ENCODE measurements at places on chromosomes 2 and 18.

GRCh38 chr2:23656597-23656973 lies 270.3 kb downstream of the ATAD2B start:
- no peak for DNase-seq

GRCh38 chr18:79323471-79323870 lies 72.3 kb upstream of the NFATC1 start:
- no peak for DNase-seq

DNA sequence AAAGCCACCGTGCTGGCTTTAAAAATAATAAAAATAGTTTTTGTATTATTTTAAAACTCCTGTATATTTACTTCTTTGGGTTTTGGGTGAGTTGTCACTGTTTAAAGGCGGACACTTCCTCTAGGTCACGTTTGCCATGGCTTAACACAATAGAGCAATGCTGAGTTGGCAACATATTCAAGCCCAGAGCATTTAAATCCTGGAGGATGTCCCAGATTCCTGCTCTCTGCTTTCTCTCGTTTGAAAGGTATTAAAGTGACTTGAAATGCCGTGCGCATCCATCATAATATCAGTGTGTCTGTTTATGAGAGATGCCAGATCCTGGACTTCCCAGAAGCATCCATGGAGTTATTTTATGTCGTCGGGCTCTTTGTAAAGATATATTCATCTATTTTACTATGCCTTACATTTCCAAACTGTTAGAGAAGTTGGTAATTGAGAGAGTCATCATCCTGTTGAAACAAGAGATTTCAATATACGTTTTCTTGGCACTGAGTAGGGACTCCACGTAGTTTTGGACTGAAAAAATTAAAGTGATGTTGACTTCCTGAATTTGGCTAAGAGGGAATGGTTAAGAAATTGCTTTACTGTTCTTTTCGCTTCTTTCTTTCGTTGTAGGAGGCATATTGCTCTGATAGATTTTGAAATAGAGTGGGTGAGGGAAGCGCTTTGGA lies 150.6 kb downstream of the ZNF236 start:
- DNase-seq, result no peak

GRCh38 chr18:1383465-1383864 lies 478.8 kb downstream of the ADCYAP1 start:
- DNase-seq, result no peak

DNA sequence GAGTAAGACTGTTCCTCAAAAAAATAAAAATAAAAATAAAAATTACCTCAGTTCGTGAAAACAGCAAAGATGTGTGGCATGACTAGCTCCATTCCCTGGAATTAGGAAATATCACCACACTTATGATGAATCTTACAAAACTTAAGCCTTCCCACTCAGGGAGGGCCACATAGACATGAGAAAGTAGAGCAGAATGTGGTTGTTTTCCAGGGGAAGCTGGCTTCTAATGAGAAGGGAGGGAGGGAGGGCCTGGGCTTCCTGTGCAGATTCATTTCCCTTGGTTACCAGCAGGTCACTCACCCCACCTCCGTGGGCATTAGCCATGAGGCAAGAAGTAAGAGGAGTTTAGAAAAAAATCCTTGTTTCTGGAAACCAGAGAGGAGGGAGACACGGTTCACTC lies 95.9 kb upstream of the RMDN2 start:
- no peak for DNase-seq

- DNase-seq, result no peak
Observed at GRCh38 chr18:7812431-7813063, 245.4 kb downstream of the PTPRM start.

- DNase-seq, result no peak
Observed at GRCh38 chr18:55850904-55851303, 262.9 kb upstream of the TCF4 start.

- no peak for DNase-seq
Observed at GRCh38 chr18:42807887-42808286, 307.6 kb downstream of the RIT2 start.

- no peak for DNase-seq
Observed at GRCh38 chr2:222301053-222301795, 2.4 kb upstream of the PAX3 start.

GRCh38 chr18:53991202-53991601 lies 233.3 kb downstream of the MBD2 start:
- no peak for DNase-seq

- no peak for DNase-seq
Observed at GRCh38 chr2:153808679-153809078, 63.0 kb upstream of the GALNT13 start.

GRCh38 chr18:79756826-79757225 lies 40.9 kb upstream of the KCNG2 start:
- DNase-seq, result no peak

GRCh38 chr18:28284132-28284531 lies 107.2 kb upstream of the CDH2 start:
- DNase-seq, result no peak

DNA sequence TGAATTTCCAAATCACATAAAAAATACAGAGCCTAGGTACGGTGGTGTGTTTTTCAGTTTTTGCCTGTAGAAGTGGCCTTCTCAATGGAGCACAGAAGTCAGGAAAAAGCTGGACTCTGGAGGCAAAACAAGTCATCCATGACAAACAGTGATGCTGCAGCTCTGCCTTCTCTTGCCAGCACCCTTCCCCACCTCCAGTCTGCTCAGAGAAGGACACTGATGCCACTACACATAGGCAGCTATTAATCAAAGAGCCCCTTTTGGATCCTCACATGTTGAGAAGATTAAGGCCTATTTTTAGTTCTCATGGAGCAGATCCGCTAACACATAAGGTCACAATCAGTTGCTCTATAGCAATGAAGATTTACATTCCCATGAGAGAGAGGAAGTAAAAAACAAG lies 181.6 kb upstream of the GALNT5 start:
- no peak for DNase-seq

GRCh38 chr18:13617826-13618515 lies 108.4 kb downstream of the FAM210A start:
- DNase-seq, result no peak

GRCh38 chr2:136665736-136666135 lies 99.6 kb upstream of the THSD7B start:
- DNase-seq, result no peak

DNA sequence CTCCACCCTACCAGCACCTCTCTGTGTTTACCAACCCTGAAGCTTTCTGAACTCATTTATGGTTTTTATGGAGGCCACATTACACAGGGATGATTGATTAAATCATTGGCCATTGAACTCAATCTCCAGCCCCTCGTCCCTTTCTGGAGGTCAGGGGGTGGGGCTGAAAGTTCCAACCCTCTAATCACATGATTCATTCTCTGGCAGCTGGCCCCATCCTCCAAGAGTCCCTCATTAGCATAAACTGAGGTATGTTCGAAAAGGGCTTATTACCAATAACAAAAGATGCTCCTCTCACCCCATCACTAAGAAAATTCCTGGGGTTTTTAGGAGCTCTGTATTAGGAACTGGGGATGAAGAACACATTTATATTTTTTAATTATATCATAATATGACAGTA lies 92.3 kb downstream of the DIS3L2 start:
- DNase-seq, result no peak

DNA sequence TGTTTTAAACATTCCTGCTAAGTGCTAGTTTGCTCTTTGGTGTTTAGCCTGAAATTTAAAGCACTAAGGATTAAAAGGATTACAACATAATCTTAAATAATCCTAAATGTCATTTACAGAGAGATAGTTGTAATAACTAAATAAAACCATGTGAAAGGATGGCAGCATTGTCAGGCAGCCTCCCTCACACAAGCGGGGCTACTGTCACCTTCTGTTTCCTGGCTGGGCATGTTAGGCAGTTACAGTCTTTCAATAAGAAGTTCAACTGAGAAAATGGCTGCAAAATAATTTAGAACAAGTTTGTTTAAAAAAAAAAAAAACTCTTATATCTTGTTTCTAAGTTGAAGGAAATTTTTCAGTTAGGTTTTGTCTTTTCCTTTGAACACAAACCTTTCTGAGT lies 124.9 kb downstream of the ARHGAP15 start:
- DNase-seq, result no peak

DNA sequence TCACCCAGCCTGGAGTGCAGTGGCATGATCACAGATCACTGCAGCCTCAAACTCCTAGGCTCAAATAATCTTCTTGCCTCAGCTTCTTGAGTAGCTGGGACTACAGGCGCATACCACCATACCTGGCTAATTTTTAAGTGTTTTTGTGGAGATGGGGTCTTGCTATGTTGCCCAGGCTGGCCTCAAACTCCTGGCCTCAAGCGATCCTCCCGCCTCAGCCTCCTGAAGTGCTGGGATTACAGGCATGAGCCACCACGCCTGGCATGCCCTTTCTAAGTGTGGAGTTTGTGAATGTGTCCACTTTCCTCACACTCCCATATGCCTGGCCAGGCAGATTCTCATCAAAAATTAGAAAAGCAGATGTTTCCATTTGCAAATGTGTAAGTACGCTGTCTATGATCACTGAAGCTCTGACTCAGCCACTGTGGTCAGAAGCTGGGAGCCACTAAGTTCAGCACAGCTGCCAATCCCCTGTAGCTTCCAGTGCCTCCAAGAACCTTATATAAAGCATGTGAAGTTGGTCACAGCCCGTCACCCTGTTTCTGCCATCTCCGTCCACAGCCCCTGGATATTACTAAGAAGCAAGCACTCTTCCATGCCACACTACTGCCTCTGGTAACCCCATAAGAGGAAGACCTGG lies 155.4 kb downstream of the FAM210A start:
- no peak for DNase-seq

DNA sequence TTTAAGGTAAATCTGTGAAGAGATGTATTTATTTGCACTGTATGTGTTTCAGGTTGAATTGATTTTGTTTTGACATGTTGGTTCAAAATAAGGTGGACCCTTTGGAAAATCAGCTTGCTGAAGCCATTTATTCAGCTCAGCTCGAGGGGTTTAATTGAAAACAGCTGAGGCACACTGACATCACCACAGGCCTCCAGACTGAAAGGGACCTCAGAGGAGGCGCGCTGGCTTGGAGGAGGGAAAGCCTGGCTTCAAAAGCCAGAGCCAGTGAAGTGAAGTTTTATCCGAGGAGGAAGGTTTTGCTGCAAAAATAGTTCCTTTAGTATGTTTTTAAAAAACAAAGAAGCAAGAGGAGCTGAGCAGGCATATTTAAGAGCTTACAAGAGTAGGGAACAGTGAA lies 26.9 kb upstream of the DNMT3A start:
- DNase-seq, result no peak

DNA sequence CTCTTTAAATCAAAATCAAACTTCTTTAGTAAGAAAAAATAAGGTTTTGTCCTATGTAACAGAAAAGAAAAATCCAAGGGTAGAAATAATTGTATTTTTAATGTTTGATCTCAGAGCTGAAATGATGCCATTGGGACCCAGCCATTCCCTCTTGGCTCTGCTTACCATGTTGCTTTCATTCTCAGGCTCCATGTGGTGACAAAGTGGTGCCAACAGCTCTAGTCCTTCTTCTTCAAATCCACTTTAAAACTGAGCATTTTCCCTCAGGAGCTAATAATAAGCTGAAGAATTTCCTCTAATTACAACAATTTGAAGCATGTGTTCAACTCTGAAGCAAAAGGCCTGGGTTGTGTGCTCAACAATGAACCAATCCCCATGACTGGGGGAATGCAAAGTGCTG lies 327.9 kb downstream of the EN1 start:
- no peak for DNase-seq

DNA sequence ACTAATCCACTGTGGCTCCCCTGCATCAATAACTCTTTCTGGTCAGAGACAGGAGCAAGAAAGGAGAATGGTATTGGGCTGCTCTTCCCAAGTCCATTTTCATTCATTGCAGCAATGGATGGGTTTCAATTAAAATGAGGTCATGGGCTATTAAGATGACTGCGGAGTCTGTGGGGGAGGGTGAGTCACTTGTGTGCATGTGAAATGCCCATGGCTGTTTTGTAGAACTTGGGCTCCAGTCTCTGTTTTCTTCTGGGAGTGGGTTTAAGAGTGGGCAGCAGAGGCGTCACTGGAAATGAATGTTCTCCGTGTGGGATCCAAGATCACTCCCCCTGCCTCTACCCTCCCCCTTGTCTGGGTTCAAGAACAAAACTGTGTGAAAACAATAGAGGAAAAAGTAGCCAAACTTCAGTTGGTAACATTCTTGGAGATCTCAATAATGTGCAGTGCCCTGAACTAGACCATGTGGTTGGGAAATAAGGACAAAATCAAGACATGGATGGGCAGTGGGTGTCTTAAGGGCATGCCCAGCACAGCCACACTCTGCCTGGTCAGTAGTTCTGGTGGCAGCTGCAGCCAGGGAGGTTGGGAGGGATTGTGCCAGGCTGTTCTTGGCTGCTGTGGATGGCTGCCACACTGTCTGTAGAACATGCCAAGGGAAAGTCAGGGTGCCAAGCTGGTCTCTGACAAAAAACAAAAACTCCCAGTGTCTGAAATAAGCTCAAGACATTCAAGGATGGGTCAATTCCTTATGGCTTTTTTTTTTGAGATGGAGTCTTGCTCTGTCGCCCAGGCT lies 68.2 kb upstream of the CXCR4 start:
- no peak for DNase-seq

DNA sequence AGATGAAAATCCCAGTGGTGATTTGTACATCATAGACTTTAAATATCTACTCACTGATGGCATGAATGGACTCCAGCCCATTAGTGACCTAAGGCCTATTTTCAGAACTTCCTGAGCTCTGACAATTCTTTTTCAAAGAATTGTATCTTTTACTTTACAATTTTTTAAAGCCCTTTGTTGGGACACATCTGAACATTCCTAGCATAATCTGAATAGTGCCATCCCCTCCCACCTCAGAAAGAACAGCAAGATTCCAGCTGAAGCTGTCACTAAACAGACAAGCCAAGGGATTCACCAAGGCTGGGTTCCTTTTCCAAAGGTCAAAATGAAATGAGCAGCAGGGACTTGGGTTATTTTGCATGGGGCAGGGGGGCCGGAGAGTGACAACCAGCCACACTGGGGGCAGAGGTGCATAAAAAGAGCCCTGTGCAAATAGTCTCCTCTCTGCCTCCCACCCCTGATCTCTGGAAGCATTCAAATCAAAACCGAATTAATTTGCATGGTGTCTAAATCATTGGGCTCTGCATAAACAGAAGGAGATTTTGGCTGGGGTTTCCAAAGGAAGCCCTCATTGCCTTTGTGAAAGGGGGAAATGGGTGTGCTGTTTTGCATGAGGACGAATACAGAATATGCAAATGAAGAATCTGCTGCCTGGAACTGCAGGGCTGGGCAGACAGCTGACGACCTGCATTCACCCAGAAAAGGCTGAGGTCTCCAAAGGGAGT lies 17.2 kb downstream of the EPHA4 start:
- DNase-seq, result no peak

GRCh38 chr2:109385506-109385905 lies 228.3 kb downstream of the SEPTIN10 start:
- DNase-seq, result no peak

GRCh38 chr2:239475161-239476028 lies 74.6 kb upstream of the HDAC4 start:
- DNase-seq, result no peak

DNA sequence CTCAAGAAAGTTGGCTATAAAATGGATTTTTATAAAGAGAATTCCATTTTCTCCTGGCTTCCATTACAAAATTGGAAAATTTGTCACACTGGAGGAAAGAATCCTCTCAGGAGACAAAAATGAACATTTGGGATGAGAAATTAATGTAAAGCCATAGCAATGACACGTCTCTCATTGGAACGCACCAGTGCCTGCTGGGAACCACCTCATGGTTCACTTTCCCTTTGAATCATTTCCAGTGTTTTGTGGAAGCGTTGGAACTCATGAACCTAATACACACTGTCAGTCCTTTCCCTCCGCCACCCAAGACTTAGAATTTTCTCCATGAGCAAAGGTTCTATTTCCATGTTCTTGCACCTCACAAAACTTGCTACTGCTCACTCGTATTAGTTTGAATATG lies 21.0 kb upstream of the NRP2 start:
- no peak for DNase-seq

GRCh38 chr2:2021995-2022394 lies 277.7 kb upstream of the PXDN start:
- no peak for DNase-seq

- DNase-seq, result no peak
Observed at GRCh38 chr18:40258311-40258710, 1696.7 kb upstream of the PIK3C3 start.

Measured in activated CD4-positive, alpha-beta T cell treated with anti-CD3 and anti-CD28 coated beads for 24 hours (primary cell).